ENCODE measurements at places on chromosomes 7 and 10. TPM values are rescaled to one million over a fixed set of nuclear protein-coding genes. Genes with fewer than 3 reads are reported as not detected.

GRCh38 chr10:131815266-131816156 is 85.3 kb upstream of the PPP2R2D start:
- DNase-seq = no peak

DNA sequence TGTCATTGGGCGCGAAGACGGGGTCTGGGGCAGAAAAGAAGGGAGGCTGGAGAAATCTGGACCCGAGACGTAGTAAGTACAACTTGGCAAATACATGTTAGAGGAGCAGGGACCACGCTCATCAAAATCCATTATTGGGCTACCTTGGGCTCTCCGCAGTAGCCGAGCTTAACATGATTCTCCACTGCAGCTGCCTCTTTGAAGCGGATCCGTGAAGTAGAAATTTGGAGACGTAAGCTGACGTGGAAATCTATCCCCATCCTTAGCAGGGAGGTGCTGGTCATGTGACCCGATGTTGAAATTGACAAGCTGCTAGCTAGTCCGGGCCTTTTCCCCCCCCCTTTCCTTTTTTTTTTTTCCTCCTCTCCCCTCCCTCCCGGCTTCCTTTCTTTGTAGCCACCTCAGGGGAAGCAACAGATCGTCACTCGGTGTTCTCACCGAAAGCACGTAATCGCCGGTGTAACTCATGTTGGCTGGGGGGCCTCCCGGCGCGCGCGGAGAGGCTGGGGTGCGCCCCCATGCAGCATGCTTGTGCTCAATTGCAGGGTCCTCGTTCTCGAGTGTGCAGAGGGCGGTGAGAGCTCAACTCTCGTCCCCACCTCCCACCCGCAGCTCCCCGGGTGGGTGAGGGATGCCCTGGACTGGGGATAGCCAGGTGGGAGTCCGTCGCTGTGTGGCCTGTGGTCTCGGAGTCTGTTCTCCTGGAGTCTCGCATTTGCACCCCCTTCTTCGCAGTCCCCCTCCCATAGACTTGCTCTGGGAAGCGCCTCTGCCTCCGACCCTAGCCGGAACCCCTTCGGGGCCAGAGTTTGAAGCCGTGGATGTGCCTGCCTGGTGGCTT is at the start of gene HOXA11:
Gene HOXA11 (minus strand): TSS at position 220 of the 841 bp plus-strand sequence. CDS start 88 bp downstream, at position 132.
- no peak for DNase-seq

CALY gene
- polyA plus RNA-seq = not detected

- DNase-seq = no peak
Measured at GRCh38 chr7:140597428-140597949, 43.1 kb downstream of the DENND2A start.

GRCh38 chr10:62647375-62648092 is 157.0 kb upstream of the ADO start:
- DNase-seq = no peak

DYDC2 gene
- 24.4 TPM for polyA plus RNA-seq

DNA sequence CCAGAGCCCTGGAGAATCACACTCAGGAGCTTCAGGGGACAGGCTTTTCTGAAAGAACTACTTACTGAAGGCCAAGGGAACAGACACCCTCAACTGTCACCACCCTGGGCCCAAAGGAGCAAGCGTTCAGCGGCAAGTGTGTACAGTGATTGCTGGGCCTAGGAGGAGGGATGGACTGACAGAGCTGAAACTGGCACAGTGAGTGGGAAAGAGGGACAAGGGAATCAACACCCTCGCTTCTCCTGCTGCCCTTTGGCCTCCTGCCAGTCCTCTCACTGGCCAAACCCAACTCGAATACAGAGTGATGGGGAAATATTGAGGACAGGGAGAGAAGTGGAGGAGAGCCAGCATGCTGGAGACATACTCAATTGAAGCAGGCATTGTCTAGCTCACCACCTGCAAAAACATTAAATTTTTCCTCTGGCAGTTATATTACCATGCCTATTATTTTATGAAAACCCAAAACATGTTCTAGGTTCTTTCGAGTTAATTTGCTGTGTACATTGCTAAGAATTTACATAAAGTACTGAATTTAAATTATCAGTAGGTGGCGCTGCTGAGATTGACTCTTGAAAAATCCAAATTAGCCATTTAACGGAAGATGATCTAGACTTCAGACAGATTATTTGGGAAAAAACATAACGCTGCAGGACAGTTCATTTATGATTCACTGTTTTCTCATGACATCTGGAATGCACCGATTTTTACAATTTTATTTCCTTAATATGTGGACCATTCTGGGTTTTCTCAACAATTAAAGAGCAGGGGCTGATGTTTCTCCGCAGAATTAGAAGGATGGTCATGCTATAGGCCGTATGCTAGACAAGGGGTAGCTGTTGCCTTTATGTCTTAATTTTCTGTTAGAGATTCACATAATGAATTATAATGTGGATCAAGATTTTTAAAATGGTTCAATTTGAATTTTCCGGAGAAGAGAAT is 14.7 kb upstream of the TMEM236 start:
- DNase-seq = peak; percentile 50

GRCh38 chr10:18214691-18215563 is 74.7 kb downstream of the CACNB2 start:
- peak; percentile 90 for DNase-seq

MSMB gene
- polyA plus RNA-seq = 62.7 TPM

- no peak for DNase-seq
Measured at GRCh38 chr10:71442000-71442399, 45.3 kb downstream of the CDH23 start.

DNA sequence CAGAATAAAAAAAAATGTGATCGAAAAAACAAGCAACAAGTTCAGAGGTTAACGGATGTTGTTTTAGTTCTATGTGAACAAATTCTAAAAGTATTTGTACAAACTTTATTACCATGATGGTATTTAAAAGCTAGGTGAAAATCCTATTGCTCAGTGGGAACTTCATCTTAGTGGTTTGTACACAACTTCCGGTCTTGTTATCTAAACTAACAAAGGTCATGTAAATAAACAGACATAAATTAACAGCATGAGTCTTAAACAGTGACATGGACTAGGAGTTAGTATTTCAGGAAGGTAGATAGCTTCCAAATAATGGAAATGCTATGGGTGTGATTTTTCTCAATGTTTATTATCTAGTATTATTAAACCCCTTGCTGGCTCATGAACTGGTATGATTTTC is 83.8 kb downstream of the SPAG6 start:
- DNase-seq = no peak

CBLL1 gene
- polyA plus RNA-seq = 5.2 TPM

TYW1B gene
- polyA plus RNA-seq = 0.90 TPM

GRCh38 chr10:63520500-63521415 is at the start of gene REEP3:
Gene REEP3, plus strand, starts transcription at chr10:63521401. Its CDS starts 145 bp downstream, at chr10:63521546.
- DNase-seq = peak; percentile 69

DNA sequence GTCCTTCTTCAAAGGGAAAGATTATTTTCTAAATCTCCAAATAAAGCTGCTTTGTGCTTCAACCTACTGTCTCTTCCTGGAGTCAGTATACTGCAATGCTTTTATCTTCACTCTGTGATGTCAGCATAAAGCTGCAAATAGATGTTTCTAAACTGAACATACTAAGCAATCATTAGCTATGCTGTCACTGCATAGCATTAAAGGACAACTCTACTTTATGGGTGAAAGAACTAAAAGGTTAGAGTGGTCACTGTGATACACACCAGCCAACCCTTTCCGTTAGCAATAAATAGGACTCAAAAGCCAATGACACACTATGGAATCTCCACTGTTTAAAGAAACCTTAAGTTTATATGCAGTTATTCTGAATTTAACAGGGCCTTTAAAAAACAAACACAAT is 1.8 kb downstream of the CCDC186 start:
- DNase-seq = no peak

C10orf95 gene
- polyA plus RNA-seq = 6.4 TPM

GRCh38 chr10:3781468-3782145 is 3.4 kb downstream of the KLF6 start:
- peak; percentile 37 for DNase-seq

DNA sequence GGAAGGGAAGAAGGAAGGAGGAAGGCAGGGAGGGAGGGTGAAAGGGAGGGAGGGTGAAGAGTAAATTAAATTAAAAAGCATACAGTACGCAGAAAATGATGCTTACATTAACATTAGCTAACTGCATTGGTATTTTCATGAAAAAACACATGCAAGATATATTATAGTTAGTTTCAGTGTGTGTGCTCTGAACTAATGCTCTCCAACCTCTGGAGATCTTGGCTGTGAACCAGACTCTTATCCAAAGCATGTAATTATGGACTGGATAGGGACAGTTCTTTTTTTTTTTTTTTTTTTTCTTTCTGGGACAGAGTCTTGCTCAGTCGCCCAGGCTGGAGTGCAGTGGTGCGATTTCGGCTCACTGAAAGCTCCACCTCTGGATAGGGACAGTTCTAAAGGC is 357.0 kb downstream of the FRMD4A start:
- peak; percentile 61 for DNase-seq

GRCh38 chr7:98996150-98996552 is 117.8 kb downstream of the TRRAP start:
- no peak for DNase-seq

- no peak for DNase-seq
Measured at GRCh38 chr7:90492250-90492649, 22.8 kb downstream of the PTTG1IP2 start.

- DNase-seq = no peak
Measured at GRCh38 chr10:423178-423577, 266.3 kb downstream of the DIP2C start.

C10orf53 gene
- polyA plus RNA-seq = not detected
